ENCODE measurements at places on chromosomes 13 and 19.

DNA sequence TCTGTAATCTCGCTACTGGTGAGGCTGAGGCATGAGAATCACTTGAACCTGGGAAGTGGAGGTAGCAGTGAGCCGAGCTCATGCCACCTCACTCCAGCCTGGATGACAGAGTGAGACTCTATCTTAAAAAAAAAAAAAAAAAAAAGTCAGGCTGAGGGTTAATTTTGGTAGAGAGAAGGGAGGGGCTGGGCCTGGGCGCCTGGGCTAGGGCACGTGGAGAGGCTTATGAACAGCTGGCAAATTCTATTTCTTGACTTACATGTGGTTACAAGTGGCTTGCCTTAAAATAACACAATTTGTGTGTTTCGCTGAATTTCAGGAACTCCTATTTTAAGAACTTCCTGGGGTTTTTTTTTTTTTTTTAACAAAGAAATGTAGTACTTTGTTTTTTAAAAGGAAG is 47.6 kb upstream of the MAP3K10 start:
- peak; percentile 20 for DNase-seq

DNA sequence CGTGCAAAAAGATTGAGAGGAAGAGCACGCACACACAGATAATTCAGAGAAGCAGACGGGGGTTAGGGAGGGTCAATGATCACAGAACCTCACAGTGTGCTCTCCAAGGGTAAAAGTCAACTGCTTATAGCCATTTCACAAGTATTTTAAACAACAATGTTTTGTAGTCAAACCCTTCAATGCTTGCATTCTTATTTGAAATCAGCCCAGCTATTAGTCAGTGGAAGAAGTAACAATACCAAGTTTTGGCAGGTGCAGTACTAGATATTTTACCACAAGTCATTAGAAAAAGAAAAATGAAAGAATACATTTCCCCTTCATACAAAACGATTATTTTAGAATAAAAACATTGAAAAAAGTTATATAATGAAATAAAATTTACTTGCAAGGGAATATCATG is 2.6 kb downstream of the CSNK1A1L start:
- DNase-seq, result no peak

DNA sequence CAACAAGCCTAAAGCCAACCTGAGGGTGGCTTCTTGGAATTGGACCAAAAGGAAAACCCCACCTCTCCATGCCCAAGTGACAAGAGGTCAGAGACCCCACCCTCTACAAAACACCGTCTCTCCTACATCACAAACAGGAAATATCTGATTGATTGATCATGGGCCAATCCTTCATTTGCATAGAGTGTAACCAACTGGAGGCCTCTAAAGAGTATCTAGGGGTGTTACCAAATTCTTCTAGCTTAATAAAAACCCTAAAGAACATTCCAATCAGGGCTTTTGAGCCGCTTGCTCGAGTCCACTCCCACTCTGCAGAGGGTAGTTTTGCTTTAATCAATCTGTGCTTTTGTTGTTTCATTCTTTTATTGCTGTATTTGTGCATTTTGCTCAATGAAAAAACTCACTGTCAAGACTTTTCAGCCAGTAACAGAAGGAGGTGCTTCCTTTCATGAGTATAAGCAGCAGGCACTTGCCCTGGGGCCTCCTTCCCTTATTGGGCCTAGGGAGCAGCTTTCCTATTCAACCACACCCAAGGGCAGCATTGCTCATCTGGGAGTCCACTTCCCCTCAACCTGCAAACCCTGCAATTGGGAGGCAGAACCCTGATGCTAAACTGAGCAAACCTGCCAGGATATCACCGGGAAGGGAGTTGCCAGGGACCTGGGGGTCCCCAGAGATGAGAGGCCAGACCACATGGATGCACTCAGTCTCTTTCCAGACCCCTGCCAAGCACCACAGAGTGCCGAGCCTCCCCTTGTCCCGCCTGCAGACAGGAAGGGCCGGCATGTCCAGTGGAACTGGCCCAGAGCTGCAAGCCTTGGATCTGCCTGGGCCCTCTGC is 154.3 kb upstream of the VSTM2B start:
- no peak for DNase-seq

- no peak for DNase-seq
These were observed 153.3 kb downstream of the SIPA1L3 start for GRCh38 chr19:38060331-38060730.

GRCh38 chr13:113305208-113305607 is 8.2 kb downstream of the LAMP1 start:
- DNase-seq, result no peak

DNA sequence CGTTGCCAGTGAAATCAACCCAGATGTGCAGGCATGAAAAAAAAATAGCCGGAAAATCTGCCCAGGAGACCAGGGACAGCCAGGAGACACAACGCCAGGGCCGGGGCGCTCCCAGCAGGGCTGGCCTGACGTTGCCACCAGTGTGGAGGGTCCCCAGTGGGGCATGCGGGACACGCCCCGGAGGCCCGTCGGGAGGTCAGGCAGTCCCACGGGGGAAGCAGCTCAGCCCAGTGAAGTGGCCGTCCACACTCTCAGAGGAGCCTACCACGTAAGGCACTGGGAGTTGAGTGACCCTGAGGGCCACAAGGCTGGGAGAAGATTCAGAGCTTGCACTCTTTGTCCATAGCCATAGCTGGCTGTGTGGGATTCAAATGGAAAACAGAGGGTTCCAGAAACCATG is 53.2 kb upstream of the GAS6 start:
- no peak for DNase-seq

DNA sequence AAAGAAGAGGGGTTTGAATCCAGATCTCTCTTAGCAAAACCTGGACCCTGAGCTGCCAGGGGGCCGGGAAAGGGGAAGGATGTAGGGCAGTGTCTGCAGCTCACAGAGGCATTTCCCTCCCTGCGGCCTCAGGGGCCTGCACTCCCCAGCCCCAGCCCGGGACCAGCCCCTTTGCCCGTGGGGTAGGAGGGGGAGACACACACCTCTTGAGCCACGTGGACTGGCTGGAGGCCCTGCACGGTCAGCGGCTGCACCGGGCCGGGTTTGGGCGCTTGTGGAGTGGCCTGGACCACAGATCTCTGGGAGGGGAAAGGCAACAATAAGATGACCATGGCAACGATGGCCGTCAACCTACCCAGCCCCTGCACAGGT is 26.9 kb downstream of the RFX1 start:
- no peak for DNase-seq

DNA sequence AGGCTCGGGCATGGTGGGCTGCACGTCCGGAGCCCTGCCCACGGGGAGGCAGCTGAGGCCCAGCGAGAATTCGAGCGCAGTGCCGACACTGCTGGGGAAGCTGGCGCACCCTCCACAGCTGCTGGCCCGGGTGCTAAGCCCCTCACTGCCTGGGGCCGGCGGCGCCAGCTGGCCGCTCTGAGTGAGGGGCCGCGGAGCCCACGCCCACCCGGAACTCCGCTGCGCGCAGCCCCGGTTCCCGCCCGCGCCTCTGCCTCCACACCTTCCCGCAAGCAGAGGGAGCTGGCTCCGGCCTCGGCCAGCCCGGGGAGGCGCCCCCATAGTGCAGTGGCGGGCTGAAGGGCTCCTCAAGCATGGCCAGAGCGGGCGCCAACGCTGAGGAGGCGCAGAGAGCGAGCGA is 2080.4 kb downstream of the PCDH9 start:
- DNase-seq, result peak; percentile 2

DNA sequence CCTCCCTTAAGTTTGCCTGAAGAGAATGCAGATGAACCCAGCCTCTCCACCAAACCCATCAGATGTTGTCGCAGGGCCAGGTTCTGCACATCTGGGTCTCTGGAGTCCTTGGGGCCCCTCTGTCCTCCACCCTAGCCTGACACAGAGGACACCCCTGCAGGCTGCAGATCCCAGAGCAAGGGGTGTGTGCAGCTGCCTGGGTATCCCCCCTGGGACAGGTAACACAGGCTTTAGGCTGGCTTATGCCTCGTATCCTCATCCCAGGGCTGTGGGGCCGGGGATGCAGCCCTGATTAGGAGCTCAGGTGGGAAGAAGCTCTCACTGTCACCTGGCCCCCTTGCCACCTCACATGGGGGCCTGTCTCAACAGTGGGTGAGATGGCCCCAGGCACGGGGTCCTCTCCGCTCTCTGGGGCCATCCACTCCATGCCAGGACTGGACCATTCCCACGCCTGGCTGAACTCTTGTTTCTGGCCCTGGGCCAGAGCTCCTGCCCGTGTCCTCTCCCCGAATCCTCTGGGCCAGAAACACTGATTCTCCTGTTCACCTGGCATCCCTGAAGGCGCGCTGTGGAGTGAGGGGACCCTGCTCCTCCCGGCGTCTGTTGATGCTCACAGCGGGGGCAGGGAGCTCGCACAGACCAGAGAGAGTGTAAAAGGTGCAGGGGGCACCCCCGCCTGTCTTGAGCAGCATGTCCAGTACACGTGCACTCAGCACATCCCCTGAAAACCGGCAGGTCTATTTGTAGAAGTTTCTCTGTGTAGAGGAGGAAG is 38.7 kb upstream of the TPM4 start:
- no peak for DNase-seq

DNA sequence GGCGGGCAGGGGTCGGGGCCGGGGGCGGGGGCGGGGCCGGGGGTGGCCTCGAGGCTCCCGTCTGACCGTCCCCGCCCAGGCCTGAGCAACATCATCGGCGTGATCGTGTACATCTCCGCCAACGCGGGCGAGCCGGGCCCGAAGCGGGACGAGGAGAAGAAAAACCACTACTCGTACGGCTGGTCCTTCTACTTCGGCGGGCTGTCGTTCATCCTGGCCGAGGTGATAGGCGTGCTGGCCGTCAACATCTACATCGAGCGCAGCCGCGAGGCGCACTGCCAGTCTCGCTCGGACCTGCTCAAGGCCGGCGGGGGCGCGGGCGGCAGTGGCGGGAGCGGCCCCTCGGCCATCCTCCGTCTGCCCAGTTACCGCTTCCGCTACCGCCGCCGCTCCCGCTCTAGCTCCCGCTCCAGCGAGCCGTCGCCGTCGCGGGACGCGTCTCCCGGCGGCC is 9.4 kb upstream of the CACNG6 start:
- peak; percentile 75 for DNase-seq

DNA sequence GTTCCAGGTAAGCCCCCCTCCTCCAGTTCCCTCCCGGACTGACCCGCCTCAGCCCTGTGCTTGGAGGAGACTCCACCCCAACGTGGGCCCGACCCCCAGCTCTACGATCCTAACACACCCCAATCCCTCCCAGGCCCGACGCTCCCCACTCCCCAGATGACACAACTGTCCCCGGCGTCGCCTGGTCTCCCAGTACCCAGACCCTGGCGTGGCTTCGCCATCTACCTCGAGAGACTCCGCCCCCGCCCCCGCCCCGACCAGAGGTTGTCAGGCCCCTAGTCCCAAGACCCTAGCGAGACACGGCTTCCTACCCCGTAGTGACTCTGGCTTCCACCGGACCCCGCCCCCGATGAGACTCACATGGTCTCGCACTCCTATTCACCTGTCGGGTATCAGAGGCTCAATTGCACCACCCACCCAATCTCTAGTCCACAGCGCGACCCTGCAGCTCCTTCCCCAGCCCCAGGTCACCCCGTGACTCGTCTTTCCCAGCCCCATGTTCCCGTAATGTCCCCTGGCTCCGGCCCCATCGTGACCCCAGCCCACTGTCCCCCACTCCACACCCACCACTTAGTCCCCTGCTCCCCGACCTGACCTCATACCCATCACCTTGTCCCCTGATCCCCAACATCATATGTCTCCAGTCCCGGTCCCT is 2.9 kb downstream of the CD37 start:
- DNase-seq, result peak; percentile 74

DNA sequence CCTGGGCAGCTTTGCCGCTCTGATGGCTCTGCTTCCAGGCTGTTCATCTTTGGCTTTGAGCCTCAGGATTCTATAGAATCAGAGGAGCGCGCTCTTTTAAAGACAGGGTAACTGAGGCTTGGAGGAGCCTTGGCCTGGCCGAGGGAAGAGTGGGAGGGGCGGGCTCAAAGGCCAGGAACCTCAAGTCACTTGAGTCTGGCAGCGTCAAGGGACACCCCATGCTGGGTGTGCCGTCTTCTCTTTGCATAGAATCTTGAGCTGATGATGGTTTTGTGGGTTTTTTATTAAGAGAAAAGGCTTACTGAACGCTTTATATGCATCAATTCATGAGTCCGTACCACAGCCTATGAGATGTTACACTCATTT is 1.1 kb downstream of the PGLS start:
- no peak for DNase-seq

DNA sequence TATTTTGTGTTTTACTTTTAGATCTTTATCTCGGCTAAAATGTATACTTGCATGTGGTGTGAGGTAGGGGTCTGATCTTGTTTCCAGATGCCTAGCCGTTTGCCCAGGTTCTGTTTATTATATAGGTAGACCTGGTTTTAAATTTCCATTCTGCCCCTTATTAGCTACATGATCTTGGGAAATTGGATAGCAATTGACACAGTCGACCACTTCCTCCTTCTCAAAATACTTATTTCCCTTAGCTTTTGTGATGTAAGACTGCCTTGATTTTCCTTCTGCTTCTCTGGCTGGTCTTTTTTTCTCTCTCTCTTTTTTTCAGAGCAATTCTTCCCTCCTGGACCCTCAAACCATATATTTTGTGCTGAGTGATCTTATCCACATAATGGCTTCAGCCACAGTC is 3.0 kb upstream of the PGLYRP1 start:
- no peak for DNase-seq

DNA sequence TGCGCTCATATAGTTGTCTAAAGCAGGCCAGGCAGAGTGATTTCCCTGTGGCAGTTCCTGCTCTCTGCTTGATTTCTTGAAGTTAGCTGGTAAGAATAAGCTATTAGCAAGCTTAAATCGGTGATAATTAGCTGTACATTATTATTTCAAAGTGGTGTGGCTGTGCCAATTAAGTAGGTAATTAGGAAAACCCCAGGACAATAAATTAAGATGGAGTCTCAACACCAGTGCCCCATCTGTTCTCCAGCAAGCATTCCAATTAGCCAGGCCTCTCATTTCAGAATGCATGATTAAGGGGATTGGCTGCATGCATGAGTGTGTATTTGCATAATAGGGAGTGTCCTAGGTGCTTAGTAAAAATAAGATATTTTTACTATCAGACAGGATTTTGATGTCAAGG is 342.3 kb downstream of the GPC5 start:
- no peak for DNase-seq

DNA sequence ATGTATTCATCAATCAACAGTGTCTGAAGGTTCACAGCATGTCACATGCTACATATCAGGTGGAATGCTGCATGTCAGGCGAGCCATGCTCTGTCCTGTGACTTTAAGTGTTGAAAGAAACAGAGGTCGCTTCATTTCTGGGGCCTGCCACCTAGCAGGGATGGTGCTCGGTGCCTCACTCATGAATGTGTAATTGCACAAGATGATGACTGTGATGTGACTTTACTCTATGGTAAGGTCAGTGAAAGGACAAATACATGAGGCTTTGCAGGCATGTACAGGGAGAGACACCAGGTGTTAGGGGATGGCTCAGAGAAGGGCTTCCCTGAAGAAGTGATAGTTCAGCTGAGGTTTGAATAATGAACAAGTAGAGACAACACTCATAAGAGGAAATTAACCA is 66.7 kb downstream of the FRY start:
- DNase-seq, result no peak

GRCh38 chr13:39483326-39483725 is 119.7 kb downstream of the LHFPL6 start:
- no peak for DNase-seq

- DNase-seq, result peak; percentile 77
These were observed 112.6 kb downstream of the KCNRG start for GRCh38 chr13:50127726-50128291.

- no peak for DNase-seq
These were observed 2.4 kb downstream of the PPP1R14A start for GRCh38 chr19:38253788-38254187.

GRCh38 chr19:31015778-31016177 is 333.5 kb downstream of the TSHZ3 start:
- no peak for DNase-seq

- peak; percentile 92 for DNase-seq
These were observed 1.3 kb downstream of the ZNF616 start for GRCh38 chr19:52138278-52138982.

- DNase-seq, result peak; percentile 58
These were observed 8.2 kb upstream of the BBC3 start for GRCh38 chr19:47239152-47239551.
